ENCODE measurements at places on chromosomes 3 and 15.

GRCh38 chr3:177221744-177222143 lies 24.5 kb upstream of the TBL1XR1 start:
- no peak for DNase-seq

DNA sequence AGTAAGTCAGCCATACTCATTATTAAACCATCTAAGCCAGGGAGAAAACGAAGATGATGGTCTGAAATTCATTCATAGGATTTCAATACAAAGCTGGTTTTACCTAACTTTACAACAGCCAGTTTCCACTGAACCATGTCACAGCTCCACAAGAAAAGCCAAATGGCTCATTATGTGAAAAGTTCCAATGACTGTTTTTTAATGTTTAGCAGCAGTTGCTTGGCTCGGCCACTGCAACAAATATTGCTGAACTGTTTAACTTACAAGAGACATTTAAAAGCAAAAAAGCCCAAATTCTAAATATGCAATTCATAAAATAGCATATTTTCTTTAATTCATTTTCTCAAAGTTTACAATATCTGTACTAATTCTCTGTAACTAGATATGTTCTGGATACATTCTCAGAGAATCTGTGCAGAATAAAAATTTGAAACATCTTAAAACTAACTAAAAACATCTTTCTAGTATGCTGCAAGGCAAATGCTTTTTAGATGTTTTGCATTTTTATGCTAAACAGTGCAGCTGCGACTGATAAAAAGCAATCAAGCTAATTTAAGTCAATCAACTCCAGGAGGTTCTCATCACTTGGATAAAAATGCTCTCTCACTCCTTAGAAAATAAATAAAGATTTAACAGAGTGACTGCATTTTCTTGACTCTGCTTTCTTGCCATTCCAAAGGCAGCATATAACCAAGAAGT lies 356.5 kb downstream of the ERC2 start:
- no peak for DNase-seq

- no peak for DNase-seq
These were observed 782.2 kb downstream of the VGLL3 start for GRCh38 chr3:86208772-86209171.

DNA sequence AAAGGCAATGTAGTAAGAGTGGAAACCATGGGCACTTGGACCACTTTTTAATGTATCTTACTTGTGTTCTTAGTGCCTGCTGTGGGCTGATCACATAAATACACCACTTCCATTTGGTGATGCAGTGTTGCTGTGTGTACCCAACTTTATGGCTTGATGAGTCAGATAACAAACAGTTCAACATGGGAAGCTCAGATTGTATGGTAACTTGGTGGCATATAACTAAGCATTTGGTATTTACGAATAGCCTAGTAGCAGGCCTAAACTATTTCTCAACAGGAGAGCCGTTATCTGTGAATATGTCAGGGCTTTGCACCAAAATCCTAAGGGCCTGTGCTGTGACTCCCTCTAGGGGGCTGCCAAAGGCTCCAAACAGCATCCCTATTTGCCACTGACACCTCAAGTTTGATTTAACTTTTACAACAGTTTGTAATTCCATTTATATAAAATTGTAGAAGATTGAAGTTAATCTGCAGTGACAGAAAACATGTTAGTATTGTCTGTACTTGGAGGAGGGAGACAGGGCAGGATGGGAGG lies 640.4 kb upstream of the CADM2 start:
- no peak for DNase-seq

DNA sequence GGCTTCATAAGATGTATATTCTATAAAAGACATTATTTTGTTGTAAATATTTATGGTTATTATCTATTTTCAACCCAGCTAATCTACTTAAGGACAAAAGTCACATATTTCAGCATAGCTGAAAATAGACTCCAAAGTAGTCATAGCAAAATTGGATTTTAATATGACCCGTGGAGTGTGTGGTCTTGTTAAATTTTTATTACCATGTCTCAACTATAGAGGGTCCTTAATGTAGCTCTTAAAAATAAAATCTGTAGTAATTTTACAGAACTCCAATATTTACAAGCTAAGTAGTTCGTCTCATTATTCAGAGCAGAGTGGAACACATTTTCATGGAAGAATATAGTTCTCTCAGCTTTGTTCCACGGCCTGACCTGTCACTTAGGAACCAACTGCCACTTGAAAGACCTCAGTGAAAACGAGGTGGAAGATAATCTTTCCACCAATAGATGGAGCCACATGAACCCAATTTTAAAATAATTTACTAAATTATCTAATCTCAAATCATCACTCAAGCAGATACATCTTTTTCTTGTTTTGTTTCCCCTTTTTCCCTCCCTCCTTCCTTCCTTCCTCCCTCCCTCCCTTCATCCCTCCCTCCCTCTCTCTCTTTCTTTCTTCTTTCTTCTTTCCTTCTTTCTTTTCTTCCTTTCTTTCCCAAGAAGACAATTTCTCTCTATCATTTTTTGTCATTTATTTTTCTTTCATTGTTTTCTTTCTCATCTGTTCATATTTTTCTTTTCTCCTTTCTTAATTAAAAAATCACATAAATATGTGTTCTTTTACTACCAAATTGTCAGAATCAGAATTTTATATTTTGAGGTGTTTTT lies 97.2 kb downstream of the CLDN1 start:
- no peak for DNase-seq
